ENCODE measurements at places on chromosomes 12 and 14.

- no peak for DNase-seq
These were observed 642 bp downstream of the SLC38A2 start for GRCh38 chr12:46371718-46372543.

- no peak for DNase-seq
These were observed at the start of gene SYNE3 for GRCh38 chr14:95516554-95517181. Gene SYNE3, minus strand, starts transcription at chr14:95516650. Its CDS starts 40,829 bp downstream, at chr14:95475821.

GRCh38 chr12:76025601-76026575 is 5.7 kb downstream of the PHLDA1 start:
- no peak for DNase-seq

DNA sequence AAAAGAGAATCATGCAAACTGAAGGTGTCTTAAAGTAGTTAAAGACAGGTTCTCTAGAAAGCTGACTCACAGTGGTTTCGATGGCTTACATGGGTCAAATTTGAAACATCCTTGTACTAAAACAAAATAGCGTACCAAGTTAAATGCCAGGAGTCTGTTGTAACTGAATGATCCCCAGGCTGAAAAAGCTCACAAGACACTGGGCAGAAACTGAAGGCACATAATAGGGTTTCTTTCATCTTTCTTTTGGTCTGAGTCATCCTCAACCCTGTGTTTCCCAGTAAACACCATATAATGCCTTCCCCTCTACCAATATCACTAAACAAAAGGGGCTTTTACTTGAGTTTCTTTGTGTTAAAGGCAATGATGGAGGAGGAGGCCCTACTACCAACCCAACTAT is 12.8 kb downstream of the ZFYVE1 start:
- no peak for DNase-seq

DNA sequence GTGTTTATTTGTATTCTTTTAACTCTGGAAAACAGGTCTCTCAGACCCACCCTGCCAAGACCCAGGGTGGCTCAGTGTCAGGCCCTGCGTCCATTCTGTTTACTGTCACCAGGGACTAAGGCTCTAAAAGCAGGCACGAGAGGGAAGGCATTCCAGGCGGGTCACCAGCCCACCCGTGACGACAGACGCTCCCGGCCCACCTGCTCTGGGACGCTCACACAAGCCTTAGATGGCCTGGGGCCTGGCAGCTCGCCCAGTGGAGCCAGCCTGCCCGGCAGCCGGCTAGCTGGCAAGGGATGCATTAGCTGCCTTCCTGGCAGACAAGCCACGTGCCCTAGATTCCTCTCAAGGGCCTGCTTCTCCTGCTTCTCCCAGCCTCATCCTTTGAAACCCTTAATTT is 9.2 kb upstream of the NUAK1 start:
- no peak for DNase-seq

- no peak for DNase-seq
These were observed 43.0 kb upstream of the CTDSP2 start for GRCh38 chr12:57889500-57889989.

GRCh38 chr12:89161557-89161956 is 190.7 kb downstream of the DUSP6 start:
- DNase-seq = no peak

DNA sequence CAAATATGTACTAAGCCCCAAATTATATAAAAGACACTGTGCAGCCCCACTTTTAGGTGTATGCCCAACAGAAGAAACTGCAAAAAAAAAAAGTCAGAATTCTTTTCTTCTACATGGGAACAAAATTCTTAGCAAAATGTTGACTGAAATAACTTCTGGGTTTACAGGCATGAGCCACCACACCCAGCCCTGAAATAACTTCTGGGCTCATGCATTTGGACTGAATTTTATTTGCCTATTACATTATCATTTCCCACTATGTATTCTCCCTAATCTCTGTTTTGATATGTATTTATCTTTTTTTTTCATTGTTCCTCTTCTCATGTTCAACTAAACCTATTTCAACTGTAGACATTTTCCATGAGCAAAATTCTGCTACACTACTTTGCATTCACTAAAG is 169.2 kb downstream of the GRIN2B start:
- no peak for DNase-seq

- no peak for DNase-seq
These were observed 80.8 kb downstream of the SLC25A21 start for GRCh38 chr14:37091651-37092050.

- DNase-seq = no peak
These were observed 46.6 kb downstream of the USP15 start for GRCh38 chr12:62306569-62307530.

- no peak for DNase-seq
These were observed 74.2 kb downstream of the GARIN6 start for GRCh38 chr12:99721715-99722275.

DNA sequence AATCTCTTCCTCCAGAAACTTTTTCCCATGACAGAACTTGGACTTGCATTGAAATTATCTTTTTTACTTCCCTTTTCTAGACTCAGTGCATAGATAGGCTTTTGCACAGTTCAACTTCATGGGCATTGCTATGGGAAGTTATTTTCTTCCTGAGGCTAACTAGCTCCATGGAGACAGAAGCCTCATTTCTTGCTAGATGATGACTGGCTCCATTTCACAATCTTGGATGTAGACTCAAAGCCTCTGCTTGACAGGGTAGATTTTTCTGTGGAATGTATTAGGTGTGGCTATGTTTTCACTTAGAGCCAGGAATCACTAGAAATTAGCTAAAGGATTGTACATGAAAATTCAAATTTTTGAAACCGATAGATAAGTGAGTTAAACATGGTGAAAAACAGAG is 884.1 kb upstream of the MGAT4C start:
- DNase-seq = no peak

DNA sequence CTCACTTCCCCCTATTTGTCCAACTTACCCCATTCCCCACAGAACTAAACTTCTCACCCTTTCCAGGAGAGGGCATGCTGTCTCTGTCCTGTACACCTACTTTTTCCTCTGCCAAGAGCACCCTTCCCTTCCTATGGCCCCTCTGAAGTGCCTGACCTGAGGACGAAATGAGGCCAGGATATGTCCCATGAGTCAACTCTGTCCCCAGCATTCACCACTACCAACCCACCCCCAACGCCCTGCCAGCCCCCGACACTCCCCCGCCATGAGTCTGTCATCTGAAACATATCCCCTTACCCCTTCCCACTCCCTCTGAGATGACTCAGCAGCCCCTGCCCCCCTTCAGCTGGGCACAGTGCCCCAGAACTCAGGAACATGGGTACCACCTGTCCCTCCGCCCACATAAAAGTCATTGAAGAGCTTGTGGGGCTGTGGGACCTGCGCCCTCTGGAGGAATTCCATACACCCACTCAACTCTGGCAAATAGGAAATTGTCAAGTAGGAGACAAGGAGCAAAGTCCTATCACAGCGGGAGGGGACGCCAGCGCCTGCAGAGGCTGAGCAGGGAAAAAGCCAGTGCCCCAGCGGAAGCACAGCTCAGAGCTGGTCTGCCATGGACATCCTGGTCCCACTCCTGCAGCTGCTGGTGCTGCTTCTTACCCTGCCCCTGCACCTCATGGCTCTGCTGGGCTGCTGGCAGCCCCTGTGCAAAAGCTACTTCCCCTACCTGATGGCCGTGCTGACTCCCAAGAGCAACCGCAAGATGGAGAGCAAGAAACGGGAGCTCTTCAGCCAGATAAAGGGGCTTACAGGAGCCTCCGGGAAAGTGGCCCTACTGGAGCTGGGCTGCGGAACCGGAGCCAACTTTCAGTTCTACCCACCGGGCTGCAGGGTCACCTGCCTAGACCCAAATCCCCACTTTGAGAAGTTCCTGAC is 26.3 kb downstream of the ITGA7 start:
- DNase-seq = no peak

GRCh38 chr12:1234073-1234472 is 243.1 kb downstream of the ERC1 start:
- DNase-seq = no peak

- no peak for DNase-seq
These were observed 33.0 kb downstream of the TMEM132D start for GRCh38 chr12:129870796-129871195.

DNA sequence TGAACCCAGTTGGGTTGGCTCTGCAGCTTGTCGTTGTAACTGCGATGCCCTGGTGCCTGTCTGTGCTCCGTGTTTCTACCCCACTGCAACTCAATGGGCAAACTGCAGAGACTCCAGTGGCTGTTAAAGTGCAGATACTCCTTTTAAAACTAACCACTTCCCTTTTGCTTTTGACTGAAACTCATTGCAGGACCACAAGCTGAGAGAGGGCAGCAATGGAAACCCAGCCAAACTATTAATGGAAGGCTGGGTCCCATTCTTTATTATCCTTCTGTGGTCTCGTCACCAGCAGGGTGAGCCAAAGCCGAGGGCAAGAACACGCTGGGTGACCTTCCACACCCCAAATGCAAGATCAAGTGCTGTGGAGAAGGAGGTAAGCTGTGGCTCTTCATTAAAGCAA is 910.4 kb downstream of the VRK1 start:
- DNase-seq = no peak

DNA sequence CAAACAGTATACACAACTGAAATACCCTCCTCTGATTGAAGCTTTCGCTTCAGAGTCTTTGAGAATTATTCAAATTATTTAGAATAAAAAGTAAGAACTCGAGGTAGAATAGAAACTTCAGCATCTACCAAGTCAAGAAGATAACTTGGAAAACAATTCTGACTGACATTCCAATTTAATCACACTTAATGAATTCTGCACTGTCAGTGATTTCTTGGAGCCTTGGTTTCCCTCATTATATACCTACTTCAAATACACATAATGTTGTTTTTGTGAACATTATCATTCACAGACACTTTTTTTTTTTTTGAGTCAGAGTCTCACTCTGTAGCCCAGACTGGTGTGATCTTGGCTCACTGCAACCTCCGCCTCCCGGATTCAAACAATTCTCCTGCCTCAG is 27.9 kb downstream of the PPP2R5E start:
- DNase-seq = no peak

DNA sequence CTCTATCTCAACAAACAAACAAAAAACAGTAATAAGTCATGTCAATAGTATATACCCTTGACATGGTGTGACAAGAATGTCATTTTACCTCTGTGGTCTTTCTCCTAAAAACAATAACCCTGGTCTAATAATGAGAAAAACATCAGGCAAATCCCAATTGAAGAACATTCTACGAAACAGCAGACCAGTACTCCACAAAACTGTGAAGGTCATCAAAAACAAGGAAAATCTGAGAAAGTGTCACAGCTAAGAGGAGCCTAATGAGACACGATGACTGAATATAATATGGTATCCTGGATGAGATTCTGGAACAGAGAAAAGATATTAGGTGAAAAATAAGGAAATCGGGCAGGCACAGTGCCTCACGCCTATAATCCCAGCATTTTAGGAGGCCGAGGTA is 5.6 kb upstream of the COCH start:
- DNase-seq = no peak

- DNase-seq = no peak
These were observed 37.0 kb upstream of the SFSWAP start for GRCh38 chr12:131673888-131674257.

GRCh38 chr14:95370076-95370475 is 50.4 kb upstream of the CLMN start:
- DNase-seq = no peak

- DNase-seq = no peak
These were observed 97.5 kb downstream of the CRACR2A start for GRCh38 chr12:3655328-3655900.

GRCh38 chr12:188910-189621 is 24.9 kb downstream of the SLC6A12 start:
- DNase-seq = no peak

- DNase-seq = no peak
These were observed 7.5 kb downstream of the ITPR2 start for GRCh38 chr12:26825459-26826016.

DNA sequence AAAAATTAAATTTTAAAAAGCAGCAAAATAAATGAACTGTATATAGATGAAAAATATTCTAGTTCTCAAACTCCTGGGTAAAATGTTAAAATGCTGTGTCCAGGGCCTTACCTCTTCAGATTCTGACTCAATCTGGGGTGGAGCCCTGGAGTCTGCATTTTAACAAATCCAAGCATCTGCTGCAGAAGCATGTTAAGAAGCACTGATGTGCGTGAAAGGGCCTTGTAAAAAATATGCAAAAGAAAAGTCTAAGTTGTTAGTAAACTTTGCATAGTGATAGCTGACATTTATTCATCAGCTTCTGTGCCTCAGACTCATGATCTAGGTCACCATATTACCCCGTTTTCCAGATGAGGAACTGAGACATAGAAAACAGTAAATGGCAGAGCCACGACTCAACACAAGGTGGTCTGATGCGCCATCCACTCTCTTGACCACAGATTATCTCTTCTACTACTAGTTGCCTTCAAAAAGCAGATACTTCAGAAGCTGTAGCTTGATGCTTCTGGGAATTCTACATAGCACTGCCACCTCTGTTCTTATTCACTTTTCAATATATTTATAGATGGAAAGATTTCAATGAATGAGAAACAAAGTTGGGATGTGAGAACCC is 28.0 kb upstream of the PTCSC3 start:
- DNase-seq = no peak

DNA sequence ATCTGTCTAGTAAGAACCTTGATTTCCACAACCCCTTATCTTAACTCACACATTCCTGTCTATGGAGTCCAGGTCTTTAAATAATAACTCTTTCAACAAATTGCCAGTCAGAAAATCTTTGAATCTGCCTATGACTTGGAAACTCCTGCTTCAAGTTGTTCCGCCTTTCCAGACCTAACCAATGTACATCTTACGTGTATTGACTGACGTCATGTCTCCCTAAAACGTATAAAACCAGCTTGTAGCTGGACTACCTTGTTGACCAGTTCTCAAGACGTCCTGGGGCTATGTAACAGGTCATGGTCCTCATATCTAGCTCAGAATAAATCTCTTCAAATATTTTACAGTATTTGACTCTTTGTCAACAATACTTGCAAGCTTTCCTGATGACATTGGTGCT is 337.0 kb downstream of the TMEM132D start:
- DNase-seq = no peak

DNA sequence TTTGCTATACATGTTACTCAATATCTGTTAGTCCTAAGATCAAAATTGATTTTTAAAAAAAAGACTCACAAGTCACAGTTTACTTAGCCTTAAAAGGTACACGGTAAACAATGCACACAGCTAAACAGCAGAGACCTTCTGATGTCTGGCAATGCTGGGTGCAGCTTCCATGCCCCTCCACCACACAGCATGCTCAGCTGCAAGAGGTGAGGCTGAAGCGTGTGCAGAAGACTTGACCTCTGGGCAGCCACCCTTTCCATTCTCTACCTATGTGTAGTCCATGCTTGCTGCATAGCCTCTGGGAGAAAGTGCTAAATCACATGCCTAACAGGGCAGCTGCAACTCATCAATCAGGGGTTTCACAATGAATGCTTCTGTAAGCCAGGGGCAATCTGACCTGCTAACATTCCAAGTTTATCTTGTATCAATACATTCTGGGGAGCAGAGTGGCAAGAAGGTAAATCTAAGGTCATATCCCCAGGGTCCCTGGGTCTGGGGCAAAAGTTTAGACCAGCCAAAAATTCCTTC is 44.5 kb upstream of the AMN1 start:
- no peak for DNase-seq

GRCh38 chr14:28901631-28902030 is 135.0 kb downstream of the FOXG1 start:
- no peak for DNase-seq

Measured in activated naive CD8-positive, alpha-beta T cell treated with anti-CD3 and anti-CD28 coated beads, Interleukin-2, amount 50 U/mL, for 16 hours (primary cell).